ENCODE measurements at places on chromosomes 16 and 17. TPM values are rescaled to one million over a fixed set of nuclear protein-coding genes. Genes with fewer than 3 reads are reported as not detected.

The HOXB8 gene
- 22.9 TPM for total RNA-seq

The ZNF48 gene
- 4.8 TPM for total RNA-seq

The MILR1 gene
- 20.6 TPM for total RNA-seq

The AIPL1 gene
- total RNA-seq: 0.67 TPM

The DOC2A gene
- total RNA-seq: not detected

The EMC8 gene
- 62.0 TPM for total RNA-seq

The SLC35G6 gene
- total RNA-seq: not detected

The TNRC6C gene
- total RNA-seq: 18.6 TPM
